ENCODE measurements at places on chromosomes 7 and 10.

DNA sequence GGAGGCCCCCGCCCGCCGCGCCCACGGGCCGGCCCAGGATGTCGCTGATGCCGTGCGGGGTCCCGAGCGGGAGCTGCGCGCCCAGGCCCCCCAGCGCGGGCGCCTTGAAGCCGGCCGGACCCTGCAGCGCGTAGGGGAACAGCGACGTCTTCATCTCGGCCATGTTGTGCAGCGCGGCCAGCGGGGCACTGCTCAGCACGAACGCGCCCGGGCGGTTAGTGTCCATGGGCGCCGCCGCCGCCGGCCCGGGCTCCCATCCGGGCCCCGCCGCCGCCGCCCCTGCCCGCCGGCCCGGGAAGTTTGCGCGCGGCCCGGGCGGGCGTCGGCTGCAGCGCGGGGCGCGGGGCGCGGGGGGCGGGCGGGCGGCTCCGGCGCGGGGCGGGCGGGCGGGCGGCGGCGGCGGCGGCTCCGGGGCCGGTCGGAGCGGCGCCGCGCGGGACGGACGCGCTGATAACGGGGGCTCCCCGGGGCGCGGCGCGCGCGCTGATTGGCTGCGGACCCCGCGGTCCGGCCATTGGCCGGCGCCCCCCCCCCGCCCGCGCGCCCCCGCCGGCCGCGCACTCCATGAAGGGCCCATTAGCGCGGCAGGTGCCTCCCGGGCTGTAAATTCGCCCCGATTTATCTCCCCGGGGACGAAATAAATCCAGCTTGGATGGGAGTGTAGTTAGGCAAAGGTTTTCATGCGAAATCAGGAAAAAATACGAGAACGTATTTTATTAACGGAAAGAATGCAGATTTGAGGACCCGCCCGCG, at the start of gene NKX6-2:
TSS of gene NKX6-2 (minus strand) at position 425 of the 753 bp plus-strand sequence. CDS start at position 226, 199 bp downstream.
- DNase-seq, result no peak

DNA sequence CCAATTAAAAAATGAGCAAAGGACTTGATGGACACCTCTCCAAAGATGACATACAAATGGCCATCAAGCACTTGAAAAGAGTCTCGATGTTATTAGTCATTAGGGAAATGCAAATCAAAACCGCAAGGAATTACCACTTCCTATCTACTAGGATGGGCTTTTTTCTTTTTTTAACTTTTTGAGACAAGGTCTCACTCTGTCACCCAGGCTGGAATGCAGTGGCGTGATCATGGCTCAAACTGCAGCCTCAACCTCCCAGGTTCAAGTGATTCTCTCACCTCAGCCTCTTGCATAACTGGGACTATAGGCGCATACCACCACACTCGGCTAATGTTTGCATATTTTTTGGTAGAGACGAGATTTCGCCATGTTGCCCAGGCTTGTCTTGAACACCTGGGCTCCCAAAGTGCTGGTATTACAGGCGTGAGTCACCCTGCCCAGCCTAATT, 13.6 kb downstream of the NKX1-2 start:
- no peak for DNase-seq

DNA sequence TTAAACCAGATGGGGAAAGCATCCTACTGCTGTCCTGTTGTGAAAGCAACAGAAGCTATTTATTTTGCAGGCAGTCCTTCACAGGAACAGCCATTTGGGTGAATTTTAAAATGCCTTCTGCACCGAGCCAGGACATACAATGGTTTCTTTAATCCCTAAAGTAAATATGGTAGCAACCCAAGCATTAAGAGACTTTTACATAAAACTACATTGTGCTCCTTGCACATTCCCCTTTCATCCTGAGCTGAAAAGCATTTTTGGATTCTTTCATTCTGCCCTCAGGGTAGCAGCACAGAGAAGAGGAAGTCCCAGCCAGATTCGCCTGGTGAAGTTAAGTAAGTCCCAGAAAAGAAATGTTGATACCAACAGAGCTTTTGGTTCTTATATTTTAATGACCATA, 84.0 kb upstream of the FAM3C start:
- no peak for DNase-seq

GRCh38 chr7:111238886-111239285, 148.0 kb downstream of the LRRN3 start:
- no peak for DNase-seq

GRCh38 chr10:99754670-99755069, 22.6 kb downstream of the CUTC start:
- DNase-seq, result no peak

GRCh38 chr7:140923358-140924006, 1.2 kb downstream of the BRAF start:
- no peak for DNase-seq

DNA sequence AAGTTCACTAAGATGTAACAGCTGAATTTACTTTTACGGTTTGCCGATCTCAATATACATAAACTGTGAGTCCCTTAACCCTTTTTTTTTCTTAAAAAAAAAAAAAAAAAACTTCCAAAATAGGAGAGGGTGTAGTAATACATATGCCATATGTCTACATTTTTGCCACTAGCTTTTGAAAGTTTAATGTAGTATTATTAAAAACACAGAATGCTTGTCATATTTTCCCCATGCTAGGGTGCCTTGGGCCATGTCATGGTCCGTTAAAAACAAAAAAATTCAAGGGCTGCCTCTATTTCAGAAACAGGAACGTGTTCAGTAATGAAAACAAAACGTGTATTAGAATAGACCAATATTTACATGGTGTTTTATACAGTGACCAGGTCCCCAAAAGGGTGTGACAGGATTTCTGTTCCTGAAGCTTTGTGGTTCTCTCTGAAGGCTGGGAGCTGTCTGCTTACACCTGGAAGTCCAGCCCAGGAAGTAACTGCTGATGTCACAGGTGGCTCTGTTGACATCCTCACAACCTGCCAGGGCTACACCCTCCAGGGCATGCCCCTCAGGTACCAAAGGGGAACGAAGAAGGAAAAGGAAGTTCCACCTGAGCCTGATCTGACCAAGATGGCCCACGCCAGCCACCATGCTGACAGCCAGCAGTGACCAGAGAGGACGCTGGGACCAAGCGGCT, 79.0 kb downstream of the COBL start:
- DNase-seq, result no peak

GRCh38 chr7:40885503-40885902, 750.7 kb downstream of the SUGCT start:
- no peak for DNase-seq

GRCh38 chr10:108696792-108697477, 1226.4 kb downstream of the XPNPEP1 start:
- DNase-seq, result no peak

DNA sequence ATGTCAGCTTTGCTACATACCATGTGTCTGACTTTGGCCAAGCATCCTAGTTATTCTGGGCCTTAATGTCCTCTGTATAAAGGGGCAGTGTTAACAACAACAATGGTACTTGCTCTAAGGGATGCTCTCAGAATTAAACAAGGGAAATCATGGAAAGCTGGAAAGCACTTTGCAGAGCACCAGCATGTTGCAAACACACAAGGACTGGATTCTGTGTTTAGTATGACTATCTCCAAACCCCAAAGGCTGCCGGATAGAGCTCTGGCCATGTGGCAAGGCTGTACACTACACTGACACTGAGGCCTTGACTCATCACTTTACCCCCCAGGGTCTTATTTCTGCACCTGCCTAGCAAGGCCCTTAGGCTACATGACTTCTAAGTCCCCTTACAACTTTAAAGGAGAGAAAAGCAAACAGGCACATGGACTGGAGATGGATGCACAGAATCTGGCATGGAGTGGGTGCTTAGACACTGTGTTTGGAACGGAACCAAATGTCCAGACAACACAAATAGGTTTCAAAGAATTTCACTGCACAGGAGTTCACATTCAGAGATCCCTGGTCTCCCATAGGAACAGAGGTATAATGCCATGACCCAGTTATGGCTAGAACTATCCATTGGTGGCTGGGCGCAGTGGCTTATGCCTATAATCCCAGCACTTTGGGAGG, 74.6 kb downstream of the FAM13C start:
- no peak for DNase-seq

- DNase-seq, result peak; percentile 12
Measured at GRCh38 chr10:61992671-61993668, 91.5 kb downstream of the ARID5B start.

- DNase-seq, result no peak
Measured at GRCh38 chr7:87934699-87935383, 790 bp downstream of the ADAM22 start.

GRCh38 chr10:11450427-11450826, 161.0 kb downstream of the USP6NL start:
- DNase-seq, result no peak

GRCh38 chr10:88490231-88490980, 92.7 kb downstream of the RNLS start:
- DNase-seq, result no peak

- no peak for DNase-seq
Measured at GRCh38 chr10:132838346-132838970, 52.5 kb upstream of the NKX6-2 start.

- no peak for DNase-seq
Measured at GRCh38 chr10:2970190-2970823, 97.0 kb upstream of the PFKP start.

DNA sequence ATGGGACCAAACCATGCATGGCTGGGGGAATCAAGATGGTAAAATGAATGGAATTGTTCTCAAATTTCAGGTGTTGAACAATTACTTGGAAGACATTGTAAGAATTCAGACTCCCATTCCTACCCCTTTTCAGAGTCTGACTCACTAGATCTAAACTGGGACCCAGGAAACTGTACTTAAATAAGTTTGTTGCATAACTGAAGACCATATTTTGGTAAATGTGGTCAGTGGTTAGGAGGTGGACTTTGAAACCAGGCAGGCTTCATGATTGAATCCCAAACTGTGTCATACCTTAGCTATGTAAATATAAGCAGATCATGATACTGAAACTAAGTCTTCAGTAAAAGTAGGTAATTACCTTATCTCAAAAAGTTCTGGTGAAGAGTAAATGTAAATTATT, 41.7 kb downstream of the ZWINT start:
- no peak for DNase-seq

DNA sequence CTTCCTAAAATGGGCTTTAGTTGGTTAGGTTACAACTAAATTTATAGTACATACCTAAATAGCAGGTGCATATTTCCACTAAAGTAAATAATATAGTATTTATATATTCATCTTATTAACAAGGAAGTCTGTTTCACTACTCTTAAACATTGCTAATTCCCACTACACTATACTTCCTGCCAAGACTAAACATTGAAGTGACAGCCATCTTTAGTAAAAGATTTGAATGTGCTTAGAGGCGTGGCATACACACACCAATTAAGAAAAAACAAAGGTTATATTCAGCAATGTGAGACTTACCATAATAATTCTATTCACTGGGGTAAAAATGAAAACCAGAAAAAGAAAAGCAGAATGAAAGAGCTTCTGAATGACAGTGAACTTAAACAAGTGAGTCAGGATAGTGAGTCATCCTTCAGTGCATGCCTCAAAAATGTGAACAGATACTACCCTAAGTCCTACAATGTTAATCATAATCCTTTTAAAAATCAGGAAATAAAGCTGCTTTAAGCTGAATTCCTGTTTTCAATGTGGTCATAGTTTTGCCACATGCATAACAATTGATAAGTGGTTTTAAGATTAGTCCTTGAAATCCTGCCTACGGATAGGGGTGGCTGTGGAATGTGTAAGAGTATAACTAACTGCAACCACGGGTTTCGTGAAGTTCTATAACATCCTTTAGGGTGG, 59.4 kb downstream of the USP6NL start:
- no peak for DNase-seq

DNA sequence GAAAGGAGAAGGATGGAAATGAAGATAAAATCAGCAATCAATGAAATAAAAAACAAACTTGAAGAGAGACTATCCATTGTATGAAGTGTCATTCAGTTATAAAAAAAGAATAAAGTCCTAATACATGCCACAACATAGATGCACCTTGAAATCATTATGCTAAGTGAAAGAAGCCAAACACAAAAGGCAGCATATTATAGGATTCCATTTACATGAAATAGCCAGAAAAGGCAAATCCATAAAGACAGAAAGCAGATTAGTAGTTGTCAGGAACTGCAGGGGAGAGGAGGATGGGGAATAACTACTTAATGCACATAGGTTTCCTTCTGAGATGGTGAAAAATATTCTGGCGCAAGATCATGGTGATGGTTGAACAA, 6.6 kb upstream of the PON1 start:
- no peak for DNase-seq

DNA sequence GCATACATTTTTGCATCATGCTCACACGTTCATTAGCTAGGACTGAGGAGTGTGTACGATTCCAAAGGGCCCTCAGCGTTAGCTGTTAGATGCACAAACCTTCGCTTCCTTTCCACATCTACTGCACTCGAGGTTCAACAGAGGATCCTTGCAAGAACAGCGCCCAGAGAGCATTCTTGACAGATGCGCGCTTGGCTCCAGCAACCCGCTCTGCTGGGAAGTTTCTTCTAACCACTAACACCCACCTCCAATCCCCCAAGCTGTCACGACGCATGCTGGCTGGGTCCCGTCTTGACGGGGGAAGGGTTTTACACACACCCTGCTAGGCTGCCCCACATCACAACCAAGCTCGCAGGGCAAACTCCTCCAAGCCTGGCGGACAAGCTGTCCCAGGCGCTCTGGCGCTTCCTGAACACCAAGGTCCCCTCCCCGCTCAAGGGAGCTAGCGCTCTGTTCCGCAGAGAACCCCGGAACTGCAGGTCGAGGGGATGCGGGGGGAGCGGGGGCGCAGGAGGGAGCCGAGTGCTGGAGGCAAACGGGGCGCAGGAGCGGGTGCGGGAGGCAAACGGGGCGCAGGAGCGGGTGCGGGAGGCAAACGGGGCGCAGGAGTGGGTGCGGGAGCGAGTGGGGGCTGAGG, 653 bp upstream of the ADRB1 start:
- DNase-seq, result no peak

DNA sequence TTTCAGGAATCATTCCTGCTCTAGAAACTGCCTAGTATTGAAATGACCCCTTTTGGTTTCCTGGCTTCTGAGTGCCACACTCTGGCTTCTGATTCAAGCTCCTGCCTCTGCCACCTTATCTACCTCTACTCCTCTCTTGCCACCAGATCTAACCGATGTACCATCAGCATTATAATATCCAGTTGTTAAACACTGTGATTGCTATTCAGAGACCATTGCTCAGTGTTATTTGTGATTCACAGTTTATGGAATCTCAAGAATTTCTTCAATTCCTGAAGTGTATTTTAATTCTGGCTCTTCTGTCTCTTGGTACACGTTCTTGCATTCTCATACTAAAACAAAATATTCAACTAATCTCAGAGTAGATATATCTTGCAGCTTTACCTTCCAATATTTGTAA, 88.7 kb downstream of the DYNC1I1 start:
- DNase-seq, result no peak

DNA sequence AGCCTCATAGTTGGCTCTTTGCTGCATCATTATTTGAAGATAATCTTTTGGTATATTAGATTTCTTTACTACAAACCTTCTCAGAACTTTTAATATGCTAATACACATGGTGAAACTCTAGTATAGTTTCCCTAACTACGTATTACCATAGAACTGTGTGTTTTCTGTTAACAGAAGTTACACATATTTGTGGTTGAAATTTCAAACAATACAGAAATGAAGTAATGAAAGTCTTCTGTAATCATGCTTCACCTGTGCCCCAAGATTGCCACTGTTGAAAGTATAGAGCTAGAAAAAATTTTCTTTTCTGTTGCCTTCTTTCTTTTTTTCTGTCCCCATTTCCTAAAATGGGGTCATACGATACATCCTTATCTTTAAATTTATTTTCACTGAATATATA, 9.1 kb downstream of the BMPR1A start:
- no peak for DNase-seq

- DNase-seq, result no peak
Measured at GRCh38 chr7:130553398-130554029, 61.6 kb downstream of the MEST start.

- no peak for DNase-seq
Measured at GRCh38 chr10:52810761-52811160, 38.2 kb upstream of the MBL2 start.

- DNase-seq, result no peak
Measured at GRCh38 chr10:70493660-70494234, 15.2 kb downstream of the PALD1 start.
